ENCODE measurements at places on chromosomes 7 and 10.
A peak's percentile ranks its signal among the peaks of the same experiment; 100 is the strongest.

- DNase-seq: no peak
Measured at GRCh38 chr10:6002809-6003510, 25.6 kb upstream of the IL15RA start.

- DNase-seq: no peak
Measured at GRCh38 chr7:133109816-133110215, 27.9 kb upstream of the CHCHD3 start.

- no peak for DNase-seq
Measured at GRCh38 chr10:119222966-119223386, 15.6 kb downstream of the GRK5 start.

DNA sequence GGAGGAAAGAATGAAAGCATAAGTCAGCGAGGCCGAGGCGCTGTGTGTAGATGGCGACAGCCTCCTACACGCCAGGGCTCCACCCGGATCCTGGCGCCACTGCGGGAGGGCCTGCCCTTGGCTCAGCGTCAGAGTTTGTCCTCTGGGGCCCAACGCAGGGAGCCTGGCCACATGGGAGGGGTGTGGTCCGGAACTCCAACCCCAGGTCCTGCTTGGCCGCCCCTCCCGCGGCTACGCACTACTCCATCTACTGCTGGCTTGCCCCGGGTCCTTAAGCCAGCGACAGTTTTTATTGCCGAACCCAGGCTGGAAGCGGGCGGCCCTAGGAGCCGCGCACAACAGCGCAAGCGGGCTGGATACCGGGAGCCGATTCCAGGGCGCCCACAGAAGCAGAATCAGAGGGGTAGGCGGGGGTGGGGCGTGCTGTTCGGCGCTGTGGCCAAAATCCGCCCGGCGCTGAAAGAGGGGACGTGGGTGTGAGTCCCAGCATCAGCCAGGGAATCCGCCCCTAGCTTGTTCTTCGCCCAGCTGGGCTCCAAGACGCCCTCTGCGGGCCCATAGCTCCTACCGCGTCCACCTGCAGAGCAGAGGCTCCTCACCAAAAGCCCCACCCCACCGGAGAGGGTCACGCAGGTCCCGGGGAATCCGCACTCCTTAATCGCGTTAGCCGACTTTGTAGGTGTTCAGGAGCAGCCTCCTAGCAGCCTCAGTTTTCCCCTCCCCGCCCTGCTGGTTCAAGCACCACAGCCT is 4.5 kb downstream of the KAZALD1 start:
- peak; percentile 67 for DNase-seq

- no peak for DNase-seq
Measured at GRCh38 chr10:59176241-59177030, at the start of gene PHYHIPL. Gene PHYHIPL, plus strand, starts transcription at chr10:59176643. Its CDS starts 211 bp downstream, at chr10:59176854.

DNA sequence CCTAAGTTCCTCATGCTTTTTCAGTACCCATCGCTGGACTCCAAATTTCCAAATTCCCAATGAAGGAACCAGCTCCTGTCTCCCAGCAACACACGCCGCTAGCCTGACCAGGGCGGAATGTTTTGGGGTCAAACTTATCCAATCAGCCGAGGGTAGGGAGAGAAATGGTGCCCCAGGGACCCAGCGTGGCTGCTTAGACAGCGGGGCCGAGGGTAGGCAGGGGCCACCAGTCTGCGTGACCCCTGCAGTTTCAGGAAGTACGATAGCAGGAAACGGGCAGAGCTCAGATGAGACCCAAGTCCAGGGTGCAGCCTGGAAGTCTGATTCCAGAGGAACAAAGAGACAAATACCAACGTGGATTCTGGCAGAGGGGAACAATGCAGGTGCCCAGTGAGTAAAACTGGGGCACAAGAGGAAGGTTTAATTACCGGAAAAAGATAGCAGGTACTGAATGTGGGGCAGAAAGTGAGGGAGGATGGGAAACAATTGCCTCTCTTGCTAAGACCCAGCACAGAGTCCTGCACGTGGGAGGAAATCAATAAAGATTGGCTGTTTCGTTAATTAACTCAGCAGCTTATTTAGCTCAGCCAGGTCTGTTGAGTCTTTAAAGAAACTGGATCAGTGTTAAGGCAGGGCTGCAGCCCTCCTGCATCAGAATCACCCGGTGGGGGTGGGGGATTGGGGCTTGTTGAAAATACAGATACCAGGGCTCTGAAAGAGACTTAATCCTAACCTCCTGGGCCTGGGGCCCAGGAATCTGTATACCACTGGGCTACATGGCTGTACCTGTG is 50.4 kb upstream of the NFE2L3 start:
- DNase-seq: no peak

DNA sequence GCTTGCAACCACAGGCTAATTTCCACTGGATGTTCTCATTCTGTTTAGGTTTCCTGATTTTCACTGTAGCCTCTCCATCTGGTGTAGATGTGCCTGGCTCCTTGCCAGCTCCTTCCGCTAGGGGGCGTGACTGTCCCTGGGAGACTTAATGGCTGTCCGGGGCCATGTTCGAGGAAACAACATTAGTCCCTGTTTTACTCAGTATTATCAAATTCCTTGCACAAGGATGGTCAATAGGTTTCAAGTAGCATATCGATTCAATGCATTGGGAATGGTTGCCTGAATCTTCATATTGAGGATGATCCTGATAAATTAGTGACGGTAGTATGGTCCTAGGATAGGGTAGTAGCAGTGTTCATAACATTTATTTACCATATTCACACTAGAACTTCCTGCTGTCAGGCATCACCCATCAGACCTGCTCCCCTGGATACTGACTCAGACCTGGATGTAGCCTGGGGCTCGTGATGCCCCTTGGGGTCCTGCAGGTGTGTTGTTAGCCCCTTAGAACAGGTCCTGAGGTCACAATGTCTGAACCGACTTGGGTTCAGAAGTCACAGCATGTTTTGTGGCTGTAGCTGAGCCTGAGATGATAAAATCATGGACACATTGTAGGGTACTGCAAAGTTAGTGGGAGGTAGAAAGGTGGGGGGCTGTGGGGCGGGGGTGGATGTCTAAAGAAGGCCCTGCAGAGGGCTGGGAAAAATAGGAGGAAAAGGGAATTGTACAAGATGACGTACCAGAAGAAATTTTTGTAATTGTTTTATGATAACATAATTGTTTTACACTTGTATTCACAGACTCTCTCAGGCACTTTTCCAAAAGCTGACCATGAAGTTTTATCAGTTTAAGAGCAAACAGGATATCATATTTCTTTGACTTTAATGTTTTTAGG is 8.9 kb upstream of the EXOC6 start:
- DNase-seq: peak; percentile 13

- peak; percentile 29 for DNase-seq
Measured at GRCh38 chr7:42035210-42035609, 201.8 kb downstream of the GLI3 start.

- DNase-seq: no peak
Measured at GRCh38 chr7:126589068-126589684, 663.6 kb downstream of the GRM8 start.

All from AG08395 (cell line).